NCI-H1436 treated with DMSO at 0.1 percent for 48 hours (cell line): ENCODE measurements at places on chromosomes 12 and 14.

GRCh38 chr12:92506891-92507290 lies 195.9 kb upstream of the PLEKHG7 start:
- DNase-seq = no peak

- no peak for DNase-seq
Observed at GRCh38 chr14:30210630-30211029, 283.0 kb upstream of the PRKD1 start.

DNA sequence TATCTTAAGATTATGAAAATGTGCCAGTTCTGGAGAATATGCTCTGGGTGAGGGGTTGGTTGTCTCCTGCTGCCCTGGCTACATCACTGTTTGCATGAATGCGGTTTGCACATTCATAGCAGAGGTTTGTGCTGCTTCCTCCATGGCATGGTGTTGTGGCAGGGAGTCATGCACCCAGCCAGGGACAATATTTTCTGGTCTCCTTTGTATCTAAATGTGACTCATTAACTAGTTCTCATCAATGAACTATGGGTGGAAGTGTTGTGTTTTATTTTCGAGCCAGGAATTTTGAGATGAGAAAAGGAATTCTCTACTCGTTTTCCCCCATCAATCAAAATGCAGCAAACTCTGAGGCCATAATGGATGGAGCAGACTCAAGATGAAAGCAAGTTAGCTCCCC lies 527.3 kb downstream of the SNAPC1 start:
- DNase-seq = no peak

GRCh38 chr12:15855646-15856045 lies 26.5 kb upstream of the STRAP start:
- DNase-seq = no peak

DNA sequence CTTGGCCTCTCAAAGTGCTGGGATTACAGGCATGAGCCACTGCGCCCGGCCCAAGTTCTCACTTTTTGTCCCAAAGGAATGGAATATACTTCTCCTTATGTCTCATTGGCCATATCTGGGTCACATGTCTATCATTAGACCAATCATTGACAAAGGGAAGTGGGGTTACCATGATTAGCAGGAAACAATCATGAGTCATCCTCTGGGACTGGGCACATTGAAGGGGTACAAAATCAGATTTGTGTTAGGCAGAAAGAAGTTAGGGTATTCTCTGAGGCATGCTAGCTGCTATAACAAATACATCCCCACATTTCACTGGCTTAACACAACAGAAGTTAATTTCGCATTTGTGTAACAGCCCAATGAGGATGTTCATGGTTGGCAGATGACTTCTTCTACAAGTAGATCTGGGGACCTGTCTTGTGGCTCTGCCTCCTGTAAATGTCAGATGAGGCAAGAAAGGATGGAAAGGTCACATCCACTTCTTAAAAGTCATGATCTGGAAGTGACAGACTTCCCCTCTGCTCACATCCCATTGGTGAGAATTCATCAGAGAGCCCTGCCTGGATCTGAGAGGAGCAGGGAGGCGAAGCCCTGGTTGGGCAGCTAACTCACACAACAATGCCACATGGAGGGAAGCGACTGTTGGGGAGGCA lies 3.1 kb downstream of the CCDC63 start:
- no peak for DNase-seq

DNA sequence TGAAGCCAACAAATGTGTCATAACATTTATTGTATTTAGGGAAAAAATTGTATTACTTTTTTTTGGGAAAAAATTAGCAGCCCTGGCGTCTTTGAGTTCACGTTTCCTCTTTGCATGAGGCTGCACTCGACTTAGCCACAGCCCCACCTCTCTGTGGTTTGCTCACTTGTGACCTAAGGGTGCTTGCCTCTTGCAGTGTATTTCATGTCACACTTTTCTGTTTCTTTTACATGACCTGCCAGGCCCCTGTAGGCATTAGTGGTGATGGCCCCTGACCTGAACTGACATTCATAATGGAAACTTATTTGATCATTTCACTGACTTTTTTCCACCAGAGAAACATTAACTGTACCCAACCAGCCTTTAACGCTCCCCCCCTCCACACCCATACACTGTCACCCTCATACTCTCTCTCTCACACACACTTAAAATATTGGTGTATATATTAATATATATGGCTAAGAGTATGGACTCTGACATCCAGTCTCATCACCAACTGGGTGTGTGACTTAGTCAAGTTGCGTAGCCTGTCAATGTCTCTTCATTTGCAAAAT lies 122.9 kb downstream of the PRKCH start:
- no peak for DNase-seq

GRCh38 chr12:95532851-95533250 lies 18.4 kb downstream of the USP44 start:
- no peak for DNase-seq

GRCh38 chr12:39780411-39780912 lies 160.9 kb upstream of the ABCD2 start:
- no peak for DNase-seq

DNA sequence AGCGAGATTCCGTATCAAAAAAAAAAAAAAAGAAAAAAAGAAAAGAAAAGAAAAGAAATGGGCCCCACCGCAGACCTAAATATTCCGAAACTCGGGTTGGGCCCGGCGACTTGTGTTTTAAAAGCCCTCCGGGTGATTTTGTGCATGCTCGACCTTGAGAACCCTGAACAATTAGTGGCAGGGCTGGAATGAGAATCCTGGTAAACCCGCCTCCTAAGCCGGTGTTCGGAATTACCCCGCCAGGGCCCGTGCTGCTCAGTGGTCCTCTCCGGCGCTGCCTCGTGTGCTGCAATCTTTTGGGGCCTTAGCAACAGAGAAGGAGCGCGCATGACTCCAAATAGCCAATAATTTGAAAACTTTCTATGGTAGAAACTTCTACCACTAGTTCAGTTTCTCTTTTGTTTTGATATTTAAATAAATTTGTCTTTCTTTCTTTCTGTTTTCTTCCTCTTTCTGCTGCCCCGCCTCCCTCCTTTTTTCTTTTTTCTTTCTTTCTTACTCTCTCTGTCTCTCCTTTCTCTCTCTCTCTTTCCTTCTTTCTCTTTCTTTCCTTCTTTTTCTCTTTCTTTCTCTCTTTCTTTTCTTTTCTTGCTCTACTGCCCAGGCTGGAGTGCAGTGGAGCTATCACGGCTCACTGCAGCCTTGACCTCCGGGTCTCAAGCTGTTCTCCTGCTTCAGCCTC lies 1.5 kb upstream of the GALNT6 start:
- no peak for DNase-seq

- no peak for DNase-seq
Observed at GRCh38 chr12:16018306-16018705, 107.2 kb downstream of the DERA start.

GRCh38 chr12:91918431-91918830 lies 227.2 kb downstream of the BTG1 start:
- DNase-seq = no peak

- no peak for DNase-seq
Observed at GRCh38 chr12:2283916-2284315, 231.1 kb downstream of the CACNA1C start.

GRCh38 chr12:32647275-32647674 lies 31.8 kb upstream of the DNM1L start:
- no peak for DNase-seq

DNA sequence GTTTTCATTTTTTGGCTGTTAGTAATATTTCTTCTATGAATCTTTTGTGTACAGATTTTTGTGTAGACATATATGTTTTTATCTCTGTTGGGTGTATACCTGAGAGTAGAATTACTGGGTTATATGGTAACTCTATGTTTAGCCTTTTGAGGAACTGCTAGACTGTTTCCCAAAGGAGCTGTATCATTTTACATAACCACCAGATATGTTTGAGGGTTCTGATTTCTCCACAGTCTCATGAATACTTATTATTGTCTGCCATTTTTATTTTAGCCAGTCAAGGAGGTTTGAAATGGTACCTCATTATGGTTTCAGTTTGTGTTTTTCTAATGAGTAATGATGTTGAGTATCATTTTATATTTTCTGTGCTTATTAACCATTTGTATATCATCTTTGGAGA lies 1.9 kb downstream of the PCNX4 start:
- DNase-seq = no peak

DNA sequence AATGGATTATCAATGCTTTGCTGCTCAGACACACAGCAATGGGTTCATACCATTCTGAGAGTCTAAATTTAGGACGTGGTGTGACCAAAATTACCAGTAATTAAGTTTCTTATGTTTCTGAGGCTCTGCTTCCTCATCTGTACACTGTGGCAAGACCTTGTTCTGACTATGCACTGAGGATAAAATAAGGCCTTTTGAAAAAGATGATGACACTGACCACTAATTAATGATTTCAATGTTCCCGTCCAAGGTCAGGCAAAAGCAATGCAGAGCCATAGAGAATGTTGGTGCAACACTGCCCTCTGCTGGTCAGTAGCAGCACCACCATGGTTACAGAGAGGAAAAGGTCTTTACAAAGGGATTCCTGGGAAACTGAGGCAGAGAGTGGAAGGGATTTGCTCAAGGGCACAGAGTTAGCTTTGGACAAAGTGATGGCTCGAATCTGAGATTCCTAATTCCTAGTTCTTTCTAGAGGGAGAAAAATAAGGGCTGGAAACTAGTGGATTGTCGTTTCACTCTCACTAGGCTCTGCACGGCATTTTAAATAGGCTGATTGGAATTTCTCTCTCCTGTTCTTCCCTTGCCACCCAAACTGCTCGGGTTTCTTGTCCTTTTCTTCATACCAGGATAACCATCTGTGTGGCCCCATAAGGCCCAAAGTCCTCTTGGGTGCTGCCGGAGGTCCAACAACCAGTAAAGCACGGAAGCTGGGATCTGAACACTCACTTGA lies 22.3 kb upstream of the P2RX7 start:
- no peak for DNase-seq

DNA sequence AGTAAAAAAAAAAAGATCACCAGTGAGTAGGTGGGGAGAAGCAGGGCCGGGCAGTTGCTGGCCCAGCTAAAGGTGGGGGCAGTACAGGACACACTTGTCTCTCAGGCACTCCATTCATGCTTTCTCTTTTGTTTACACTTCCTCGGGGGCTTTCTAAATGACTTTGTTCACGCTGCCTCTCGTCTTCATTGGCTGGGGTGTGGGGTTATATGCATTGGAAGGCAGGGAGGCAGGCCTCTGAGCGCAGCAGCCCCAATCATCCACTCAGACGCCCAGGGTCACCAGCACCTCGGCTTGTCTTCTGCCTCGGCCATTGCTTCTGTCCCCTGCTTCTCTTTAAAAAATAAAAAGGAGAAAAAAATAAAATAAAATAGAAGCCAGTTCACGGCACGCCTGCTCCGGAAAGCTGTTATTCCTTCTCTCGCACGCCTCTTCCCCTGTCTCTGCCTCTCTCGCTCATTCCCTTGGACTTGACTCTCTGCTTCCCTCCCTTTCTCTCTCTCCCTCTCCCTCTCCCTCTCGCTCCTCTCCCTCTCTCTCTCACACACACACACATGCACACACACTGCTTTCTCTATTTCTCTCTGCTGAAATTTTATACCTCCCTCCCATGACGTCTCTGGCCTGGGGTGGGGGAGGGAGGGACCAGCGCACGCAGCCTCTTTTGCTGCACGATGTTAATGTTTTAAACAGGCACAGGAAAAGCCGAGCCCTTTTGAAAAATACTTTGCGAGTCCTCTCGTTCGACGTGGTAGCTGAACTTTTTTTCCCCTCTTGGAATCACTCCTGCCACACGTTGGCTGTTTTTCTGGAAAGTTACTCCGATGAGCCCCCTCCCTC lies at the start of gene TGFB3:
Gene TGFB3, minus strand, starts transcription at position 570 of the 840 bp plus-strand sequence. CDS start 1,102 bp downstream, outside the sequence.
- no peak for DNase-seq

GRCh38 chr14:23364164-23365035 lies 572 bp downstream of the EFS start:
- no peak for DNase-seq

DNA sequence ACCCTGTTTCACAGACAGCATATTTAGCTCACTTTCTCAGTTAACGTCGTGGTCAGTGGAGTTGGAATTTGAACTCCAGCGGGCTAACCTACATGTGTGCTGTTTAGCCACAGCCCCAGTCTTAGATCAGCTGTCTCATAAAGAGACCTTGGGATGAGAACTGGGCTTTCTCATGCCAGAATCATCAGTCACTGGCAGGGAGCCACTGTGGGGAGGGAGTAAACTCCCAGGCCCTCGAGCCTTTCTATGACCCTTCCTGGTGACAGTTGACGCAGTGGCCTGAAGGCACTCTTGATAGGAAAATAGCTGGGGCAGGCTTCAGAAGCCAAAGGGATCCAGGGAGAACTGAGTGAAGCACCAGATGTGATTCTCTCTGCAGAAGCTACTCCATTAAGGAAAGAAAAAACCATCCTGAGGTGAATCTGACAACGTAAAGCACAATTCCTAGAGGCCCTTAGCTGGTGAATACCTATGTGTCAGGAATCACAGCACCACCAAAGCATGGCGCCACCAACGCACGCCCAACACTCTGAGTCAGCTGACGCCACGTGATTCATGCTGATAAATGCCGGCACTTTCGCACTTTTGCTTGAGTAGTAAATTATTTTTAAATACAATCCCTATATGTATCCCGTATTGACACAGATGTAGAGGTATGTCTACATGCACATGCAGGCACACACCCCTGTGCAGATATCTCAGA lies 279.6 kb upstream of the TMEM132C start:
- DNase-seq = no peak

GRCh38 chr14:103372552-103373304 lies 12.5 kb upstream of the MARK3 start:
- no peak for DNase-seq

DNA sequence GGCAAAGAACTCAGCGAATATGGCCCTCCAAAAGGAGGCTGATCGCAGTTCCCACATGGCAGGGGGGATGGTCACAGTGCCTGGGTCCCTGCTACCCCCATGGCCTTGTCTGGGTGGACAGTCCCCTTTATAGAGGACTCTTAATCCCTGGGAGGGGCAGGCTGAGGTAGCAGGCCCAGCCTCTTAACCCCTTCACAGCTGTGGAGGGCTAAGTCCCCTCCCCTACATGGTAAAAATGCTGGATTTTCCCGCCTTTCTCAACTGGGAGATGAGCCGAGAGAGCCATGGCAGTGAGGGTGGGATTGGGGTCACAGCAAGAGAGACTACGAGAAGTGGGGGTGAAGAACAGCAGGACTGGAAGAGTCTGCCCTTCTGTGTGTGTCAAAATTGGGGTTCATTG lies at the start of gene MIP:
Gene MIP, minus strand, starts transcription at position 101 of the 400 bp plus-strand sequence. Its CDS starts 44 bp downstream, at position 57.
- DNase-seq = no peak

DNA sequence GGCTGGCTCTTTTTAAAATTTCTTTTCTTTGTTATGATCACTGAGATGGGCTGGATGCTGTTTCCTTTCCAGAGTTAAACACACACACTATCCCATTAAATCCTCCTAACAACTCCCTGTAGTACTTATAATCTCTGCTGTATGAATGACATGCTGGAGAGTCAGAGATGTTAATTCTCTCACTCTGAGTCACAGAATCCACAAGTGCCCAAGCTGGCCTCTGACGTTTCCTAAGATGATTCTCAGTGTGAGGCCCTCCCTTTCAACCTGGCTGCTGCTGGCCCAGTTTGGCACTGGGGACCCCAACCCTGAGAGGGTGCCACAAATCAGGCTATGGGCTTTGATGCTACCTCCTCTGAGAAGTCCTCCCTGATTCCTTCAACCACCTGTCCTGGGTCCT lies 5.4 kb downstream of the NOS1 start:
- DNase-seq = no peak
